ENCODE measurements at places on chromosomes 5 and 9.

- no peak for DNase-seq
These were observed 52.9 kb upstream of the MTMR12 start for GRCh38 chr5:32365623-32366022.

DNA sequence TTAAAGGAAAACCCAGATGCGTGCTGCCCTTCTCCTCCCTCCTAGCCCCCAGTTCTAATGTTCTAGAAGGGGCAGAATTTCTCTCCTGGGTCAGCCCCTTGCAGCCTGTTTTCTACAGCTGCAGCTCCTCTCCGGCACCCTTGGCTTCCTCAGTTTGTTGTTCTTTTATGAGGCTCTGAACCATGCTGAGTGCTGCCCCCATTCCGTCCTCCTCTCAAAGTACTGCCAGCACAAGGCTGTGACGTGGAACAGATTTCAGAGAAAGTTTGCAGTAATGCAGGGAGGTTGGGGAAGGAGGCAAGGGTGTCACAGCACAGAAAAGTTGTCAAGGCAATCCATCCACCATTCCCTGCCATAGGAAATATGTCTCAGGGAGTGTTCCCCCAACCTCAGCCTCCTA lies 63.3 kb downstream of the RGS3 start:
- no peak for DNase-seq

DNA sequence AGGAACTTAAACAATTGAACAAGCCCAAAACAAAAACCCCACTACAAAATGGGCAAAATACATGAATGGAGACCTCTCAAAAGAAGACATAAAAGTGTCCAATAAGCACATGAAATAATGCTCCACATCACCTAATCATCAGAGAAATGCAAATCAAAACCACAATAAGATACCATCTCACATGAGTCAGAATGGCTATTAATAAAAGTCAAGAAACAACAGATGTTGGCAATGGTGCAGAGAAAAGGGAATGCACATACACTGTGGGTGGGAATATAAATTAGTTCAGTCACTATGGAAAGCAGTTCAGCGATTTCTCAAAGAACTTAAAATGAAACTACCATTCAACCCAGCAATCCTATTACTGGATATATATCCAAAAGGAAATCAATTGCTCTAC lies 337.4 kb upstream of the GRIA1 start:
- DNase-seq: no peak

DNA sequence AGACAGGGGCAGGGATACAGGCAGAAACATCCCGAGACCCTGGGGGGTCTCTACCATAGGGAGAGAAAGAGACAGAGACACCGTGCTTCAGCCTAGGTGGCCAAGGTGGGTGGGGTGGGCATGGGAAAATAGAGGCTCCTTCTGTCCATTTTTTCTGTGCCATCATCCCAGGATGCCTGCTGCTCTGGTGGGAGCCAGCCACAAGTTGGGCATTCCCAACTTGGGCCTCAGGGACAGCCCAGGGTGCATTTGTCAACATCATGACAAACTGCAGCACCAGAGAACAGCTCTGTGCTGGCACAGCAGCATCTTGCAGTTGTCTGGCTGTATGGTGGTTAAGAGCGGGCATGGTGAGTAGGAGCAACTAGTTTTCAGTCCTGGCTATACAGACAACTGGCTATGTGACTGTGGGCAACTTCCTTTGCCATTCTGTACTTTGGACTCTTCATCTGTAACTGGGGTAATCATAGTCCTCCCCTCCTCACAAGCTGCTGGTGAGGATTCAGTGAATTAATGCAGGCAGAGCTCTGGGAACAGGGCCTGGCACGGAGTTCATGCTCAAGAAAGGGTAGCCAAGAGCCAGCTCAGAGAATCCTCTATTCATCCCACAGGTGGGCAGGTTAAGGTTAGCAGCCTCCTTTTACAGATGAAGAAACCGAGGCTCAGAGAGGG lies 100.4 kb downstream of the RGS3 start:
- DNase-seq: no peak

DNA sequence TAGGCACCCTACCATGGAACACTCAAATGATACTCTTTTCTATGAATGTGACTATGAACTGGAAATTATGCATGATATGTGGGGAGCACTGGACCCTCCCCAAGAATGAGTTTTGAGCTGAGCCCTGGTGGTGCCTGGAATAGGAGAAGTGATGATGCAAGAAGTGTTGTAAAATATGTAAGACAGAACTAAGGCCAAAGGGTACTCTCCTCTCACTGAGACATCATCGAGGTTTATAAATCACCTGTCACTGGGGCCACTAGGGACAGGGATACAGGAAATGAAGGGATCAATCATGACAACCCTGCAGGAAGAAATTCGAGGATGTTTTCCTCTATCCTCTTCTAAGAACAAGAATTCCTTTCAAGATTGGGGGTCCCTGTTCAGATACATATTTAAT lies 45.4 kb downstream of the PCSK1 start:
- no peak for DNase-seq

DNA sequence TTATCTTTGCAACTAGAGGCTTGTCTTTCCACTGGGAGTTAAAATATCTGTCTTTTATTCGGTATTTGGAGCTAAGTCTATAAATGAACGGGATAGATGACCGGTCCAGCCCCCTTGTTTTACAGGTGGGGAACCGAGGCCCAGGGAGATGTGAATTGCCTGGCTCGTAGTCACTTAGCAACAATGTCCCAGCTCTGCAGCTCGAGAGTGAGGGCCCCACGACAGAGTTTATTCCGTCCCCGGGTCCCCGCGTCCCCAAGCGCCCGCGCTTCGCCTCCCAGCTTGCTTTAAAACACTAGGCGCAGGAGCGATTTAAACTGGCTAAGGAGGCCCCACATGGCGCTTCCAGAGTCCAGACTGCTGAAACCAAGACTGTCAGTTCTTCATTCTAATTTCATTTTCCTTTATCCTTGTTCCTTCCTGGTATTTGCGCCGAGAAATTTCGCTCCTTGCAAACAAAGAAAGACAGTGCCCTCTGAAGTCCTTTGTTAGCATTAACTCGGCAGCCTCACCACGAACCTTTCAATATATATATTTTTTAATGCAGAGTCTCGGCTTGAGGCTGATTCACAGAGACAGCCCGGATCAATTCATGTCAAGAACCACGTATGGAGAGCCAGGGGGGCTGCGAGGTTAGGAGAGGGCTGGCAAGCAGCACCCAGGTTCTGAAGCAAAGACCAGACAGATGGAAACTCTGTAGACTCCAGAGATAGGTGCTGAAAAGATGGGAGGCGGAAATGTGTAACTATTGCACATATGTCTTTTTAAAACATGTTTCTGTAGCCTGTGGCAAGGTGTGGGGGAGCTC lies 1.4 kb upstream of the ENC1 start:
- DNase-seq: no peak
